Stimulated activated naive B cell treated with anti-CD40 and anti-IgM and Interleukin-4, amounts not matched to agents 10 μg/mL and 1 μg/mL and 100 μg/mL, for 72 hours (primary cell): ENCODE measurements at places on chromosomes 2 and 18.

GRCh38 chr2:79355569-79355968, 157.3 kb upstream of the CTNNA2 start:
- no peaks in the 10 kb centered on the region for H3K36me3 ChIP-seq
- no peak overlapping the region for H3K27ac ChIP-seq
- DNase-seq: no peak
- H3K4me1 ChIP-seq: no peaks in the 10 kb centered on the region
- H3K4me3 ChIP-seq: no peak overlapping the region
- H3K27me3 ChIP-seq: no peaks in the 10 kb centered on the region

GRCh38 chr2:162215162-162215561, 28.1 kb downstream of the FAP start:
- no peak overlapping the region for H3K27ac ChIP-seq
- no peaks in the 10 kb centered on the region for H3K36me3 ChIP-seq
- peak; percentile 32 for DNase-seq
- H3K4me1 ChIP-seq: no peaks in the 10 kb centered on the region
- H3K27me3 ChIP-seq: peaks cover 6% of the 10 kb centered on the region

DNA sequence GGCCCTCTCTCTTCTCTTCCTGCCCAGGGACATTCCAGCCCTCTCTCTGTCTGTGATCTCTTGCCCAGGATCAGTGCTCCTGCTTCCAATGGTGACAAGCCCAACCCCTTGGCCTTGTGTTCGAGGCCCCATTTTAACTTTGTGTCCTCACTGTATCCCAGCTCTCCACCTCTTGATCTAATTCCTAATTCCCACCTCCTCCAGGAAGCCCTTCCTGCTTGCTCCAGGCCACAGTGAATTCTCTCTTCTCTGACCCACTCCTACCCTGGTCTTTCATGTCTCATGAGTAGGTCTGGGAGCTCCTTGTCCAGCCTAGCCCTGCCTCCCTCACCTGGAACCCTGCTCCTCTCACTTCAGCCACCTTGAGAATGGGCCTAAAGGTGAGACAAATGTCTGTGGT, 249.1 kb downstream of the CELF4 start:
- no peak overlapping the region for H3K27ac ChIP-seq
- no peak overlapping the region for H3K4me3 ChIP-seq
- H3K4me1 ChIP-seq: no peaks in the 10 kb centered on the region
- no peak for DNase-seq

- no peak for DNase-seq
- no peaks in the 10 kb centered on the region for H3K36me3 ChIP-seq
- no peaks in the 10 kb centered on the region for H3K4me1 ChIP-seq
- H3K27ac ChIP-seq: no peak overlapping the region
- no peaks in the 10 kb centered on the region for H3K27me3 ChIP-seq
- H3K4me3 ChIP-seq: no peak overlapping the region
Observed at GRCh38 chr2:133040170-133040569, 370.2 kb upstream of the LYPD1 start.

DNA sequence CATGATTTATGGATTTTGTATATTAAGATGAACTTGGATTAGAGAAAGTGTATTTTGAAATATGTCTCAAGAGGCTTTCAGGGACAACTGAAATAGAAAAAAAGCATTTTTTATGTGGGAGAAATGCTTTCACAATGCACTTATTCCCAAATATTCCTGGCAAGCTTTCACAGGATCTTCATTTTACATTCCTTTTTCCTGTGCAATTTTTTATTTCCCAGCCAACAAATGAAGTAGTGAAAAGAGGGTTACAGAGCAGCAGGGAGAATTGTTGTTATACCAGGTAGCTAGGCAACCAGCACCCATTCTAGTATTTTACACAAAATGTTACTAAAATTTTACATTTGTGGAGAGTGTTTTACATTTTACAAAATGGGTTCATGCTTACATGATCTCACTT, 167.0 kb upstream of the RPRM start:
- H3K4me1 ChIP-seq: no peaks in the 10 kb centered on the region
- no peak overlapping the region for H3K4me3 ChIP-seq
- DNase-seq: no peak
- H3K36me3 ChIP-seq: no peaks in the 10 kb centered on the region

- no peaks in the 10 kb centered on the region for H3K4me1 ChIP-seq
- H3K4me3 ChIP-seq: no peak overlapping the region
- no peak for DNase-seq
- H3K36me3 ChIP-seq: no peaks in the 10 kb centered on the region
- no peaks in the 10 kb centered on the region for H3K27me3 ChIP-seq
Observed at GRCh38 chr18:8426401-8426800, 182.8 kb upstream of the RAB12 start.

DNA sequence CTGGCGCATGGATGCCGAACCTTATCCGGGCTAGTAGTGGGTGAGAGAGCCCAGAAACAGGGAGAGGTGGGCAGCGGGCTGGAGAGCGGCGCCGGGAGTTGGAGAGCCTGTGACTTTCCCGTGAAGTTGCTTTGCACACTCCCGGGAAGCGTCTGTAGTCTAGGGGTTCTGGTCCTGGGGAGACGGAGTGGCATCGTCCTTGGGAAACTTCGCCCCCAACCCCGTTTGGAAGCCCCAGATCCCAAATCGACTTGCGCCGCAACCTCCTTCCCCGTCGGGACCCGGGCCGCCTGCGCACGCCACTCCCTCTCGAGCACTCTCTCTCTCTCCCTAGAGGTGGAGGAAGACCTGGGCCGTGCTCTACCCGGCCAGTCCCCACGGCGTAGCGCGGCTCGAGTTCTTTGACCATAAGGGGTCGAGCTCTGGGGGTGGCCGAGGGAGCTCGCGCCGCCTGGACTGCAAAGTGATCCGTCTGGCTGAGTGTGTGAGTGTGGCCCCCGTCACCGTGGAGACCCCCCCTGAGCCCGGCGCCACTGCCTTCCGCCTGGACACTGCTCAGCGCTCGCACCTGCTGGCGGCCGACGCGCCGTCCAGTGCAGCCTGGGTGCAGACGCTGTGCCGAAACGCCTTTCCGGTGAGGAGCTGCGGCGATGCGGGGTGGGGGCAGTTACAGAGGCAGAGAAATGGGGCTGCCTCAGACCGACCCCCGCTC, 456 bp downstream of the DOK1 start:
- H3K27ac ChIP-seq: peak overlapping the region; percentile 92
- H3K36me3 ChIP-seq: peaks cover 20% of the 10 kb centered on the region
- H3K4me1 ChIP-seq: peaks cover 18% of the 10 kb centered on the region
- H3K4me3 ChIP-seq: peak overlapping the region; percentile 94

GRCh38 chr2:64192125-64192479, 47.9 kb upstream of the PELI1 start:
- peaks cover 28% of the 10 kb centered on the region for H3K4me1 ChIP-seq
- peak overlapping the region; percentile 51 for H3K4me3 ChIP-seq
- H3K36me3 ChIP-seq: no peaks in the 10 kb centered on the region
- no peaks in the 10 kb centered on the region for H3K27me3 ChIP-seq
- DNase-seq: no peak

DNA sequence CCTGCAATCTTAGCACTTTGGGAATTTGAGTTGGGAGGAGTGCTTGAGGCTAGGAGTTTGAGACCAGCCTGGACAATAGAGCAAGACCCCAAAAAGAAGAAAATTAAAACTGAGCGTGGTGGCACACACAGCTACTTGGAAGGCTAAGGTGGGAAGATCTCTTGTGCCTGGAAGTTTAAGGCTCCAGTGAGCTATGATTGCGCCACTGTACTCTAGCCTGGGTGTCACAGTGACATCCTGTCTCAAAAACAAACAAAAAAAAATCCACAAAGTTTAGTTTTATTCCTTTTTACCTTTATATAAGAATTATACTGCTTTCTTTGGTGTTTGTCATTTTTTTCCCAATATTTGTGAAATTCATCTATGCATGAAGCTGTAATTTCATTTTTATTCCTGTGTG, 20.3 kb downstream of the SLC39A10 start:
- peaks cover 20% of the 10 kb centered on the region for H3K36me3 ChIP-seq
- no peaks in the 10 kb centered on the region for H3K27me3 ChIP-seq
- no peak for DNase-seq
- H3K27ac ChIP-seq: no peak overlapping the region
